ENCODE measurements at places on chromosomes 6 and 20. TPM values are rescaled to one million over a fixed set of nuclear protein-coding genes. Genes with fewer than 3 reads are reported as not detected.

The MICA gene
- 16.2 TPM for total RNA-seq

The LAMA2 gene
- 0.40 TPM for total RNA-seq

The PLEKHG1 gene
- total RNA-seq: 2.5 TPM

The MTFR2 gene
- total RNA-seq: 15.3 TPM

The ALDH5A1 gene
- total RNA-seq: 4.5 TPM

The LY6G5B gene
- 28.1 TPM for total RNA-seq

The PRDM13 gene
- not detected for total RNA-seq

The PCK1 gene
- not detected for total RNA-seq

The METTL24 gene
- total RNA-seq: not detected

The DDX43 gene
- 0.90 TPM for total RNA-seq

The FAM210B gene
- 3.6 TPM for total RNA-seq

GRCh38 chr6:25070547-25071366 lies 135.0 kb upstream of the RIPOR2 start:
- peak; percentile 93 for ATAC-seq

DNA sequence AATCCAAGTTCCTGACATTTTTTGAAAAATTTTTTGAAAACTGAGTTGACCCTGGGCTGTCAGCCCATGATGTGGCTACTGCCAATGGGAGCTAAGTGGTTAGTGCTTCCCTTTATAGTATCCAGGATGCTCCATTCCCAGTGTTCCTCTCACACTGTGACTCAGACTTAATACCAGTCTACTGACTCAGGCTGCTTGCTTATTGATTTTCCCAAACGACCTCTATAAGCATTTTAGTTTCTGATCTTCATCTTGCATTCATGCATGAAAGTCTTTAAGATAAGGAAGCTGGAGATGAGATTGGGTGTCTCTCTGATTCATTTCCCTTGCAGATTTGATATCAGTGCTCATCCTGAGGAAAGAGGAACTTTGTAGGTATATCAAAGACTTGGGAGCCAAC lies 560.0 kb downstream of the TBC1D32 start:
- no peak for ATAC-seq

DNA sequence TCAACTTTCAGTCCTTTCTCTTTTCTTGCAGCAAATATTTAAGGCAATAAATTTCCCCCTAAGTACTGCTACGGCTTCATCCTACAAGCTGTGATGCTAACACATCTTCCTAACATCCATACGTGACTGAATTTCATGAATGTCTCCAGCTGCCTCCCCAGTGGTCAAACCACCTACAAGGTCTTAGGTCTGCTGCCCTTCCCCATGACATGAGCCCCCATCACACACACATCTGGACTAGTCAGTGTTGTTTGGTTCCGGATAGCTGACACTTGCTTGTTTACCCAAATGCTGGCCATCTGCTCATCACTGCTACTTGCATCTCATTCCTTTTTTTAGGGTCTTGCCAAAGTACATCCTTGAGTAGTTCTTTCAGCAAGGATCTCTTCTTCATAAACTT lies 14.6 kb downstream of the RRBP1 start:
- ATAC-seq: no peak

DNA sequence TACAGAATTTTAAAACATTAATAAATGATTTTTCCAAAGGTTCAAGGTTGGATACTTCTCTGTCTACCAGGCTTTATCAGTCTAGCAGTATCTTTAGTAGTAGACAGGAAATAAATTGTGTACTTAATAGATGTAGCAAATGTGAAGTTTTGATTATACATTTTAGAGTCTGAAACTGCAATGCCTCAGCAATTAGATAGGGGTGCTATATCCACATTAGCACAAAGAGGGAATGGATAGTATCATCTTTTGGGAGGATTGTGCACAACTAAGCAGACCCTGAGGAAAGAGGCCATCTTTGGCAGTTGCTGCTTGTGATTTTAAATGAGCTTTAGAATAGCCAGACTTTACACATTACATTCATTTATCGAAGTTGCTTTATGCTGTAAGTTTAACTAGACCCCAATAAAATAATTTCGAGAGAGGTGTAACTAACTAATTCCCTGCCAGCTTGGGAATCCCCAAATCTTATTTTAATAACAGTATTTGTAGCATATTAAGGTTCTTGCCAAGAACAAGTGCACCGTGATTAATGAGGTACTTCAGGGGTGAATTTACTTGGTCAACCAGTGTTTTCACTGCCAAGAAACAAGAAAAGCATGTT lies 2.8 kb downstream of the KCNQ5 start:
- no peak for ATAC-seq

- no peak for ATAC-seq
Observed at GRCh38 chr20:47353692-47354463, 2.6 kb downstream of the ZMYND8 start.

GRCh38 chr20:37867289-37868195 lies 35.4 kb upstream of the VSTM2L start:
- no peak for ATAC-seq

DNA sequence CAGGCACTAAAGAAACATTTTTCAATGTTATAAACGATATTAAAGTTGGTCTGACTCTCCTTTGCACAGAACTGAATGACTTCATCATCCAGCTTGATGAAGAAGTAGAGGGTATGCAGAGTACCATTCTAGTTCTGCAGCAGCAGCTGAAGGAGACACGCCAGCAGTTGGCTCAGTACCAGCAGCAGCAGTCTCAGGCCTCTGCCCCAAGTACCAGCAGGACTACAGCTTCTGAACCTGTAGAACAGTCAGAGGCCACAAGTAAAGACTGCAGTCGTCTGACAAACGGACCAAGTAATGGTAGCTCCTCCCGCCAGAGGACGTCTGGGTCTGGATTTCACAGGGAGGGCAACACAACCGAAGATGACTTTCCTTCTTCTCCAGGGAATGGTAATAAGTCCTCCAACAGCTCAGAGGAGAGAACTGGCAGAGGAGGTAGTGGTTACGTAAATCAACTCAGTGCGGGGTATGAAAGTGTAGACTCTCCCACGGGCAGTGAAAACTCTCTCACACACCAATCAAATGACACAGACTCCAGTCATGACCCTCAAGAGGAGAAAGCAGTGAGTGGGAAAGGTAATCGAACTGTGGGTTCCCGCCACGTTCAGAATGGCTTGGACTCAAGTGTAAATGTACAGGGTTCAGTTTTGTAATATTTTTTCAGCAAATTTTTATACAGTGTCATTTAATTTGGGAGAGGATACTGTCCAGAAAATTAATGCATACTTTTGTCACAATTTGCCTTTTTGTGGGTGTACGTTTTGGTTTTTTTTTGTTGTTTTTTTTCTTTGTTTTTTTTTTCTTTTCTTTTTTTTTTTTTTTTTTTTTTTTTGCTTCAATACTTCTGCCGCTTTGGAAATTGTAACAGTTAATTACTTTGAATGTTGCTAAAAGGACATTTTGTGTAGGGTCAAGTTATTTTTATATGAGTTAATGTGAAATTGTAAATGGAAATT lies 6.6 kb upstream of the ACAT2 start:
- ATAC-seq: no peak

DNA sequence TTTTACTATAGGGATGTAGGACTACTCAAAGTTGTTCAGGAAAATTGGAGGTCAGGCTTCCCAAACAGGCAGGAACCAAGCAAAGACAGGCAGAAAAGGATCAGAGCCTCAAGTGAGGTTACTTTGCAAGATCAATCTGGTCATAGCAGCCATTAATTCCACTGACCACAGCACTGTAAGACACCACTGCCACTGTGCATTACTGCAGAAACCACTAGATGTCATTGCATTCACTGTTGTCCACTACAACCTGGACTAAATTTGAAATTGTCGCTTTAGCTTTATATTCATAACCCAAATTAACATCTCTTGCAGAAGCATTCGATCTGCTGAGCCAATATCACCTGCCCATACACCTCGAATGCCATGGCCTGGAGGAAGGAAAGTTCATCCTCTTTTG lies 126.9 kb upstream of the UFL1 start:
- ATAC-seq: no peak

- ATAC-seq: no peak
Observed at GRCh38 chr6:17491416-17492142, 98.2 kb downstream of the CAP2 start.

GRCh38 chr6:139370283-139370998 lies 4.0 kb downstream of the CITED2 start:
- ATAC-seq: no peak

DNA sequence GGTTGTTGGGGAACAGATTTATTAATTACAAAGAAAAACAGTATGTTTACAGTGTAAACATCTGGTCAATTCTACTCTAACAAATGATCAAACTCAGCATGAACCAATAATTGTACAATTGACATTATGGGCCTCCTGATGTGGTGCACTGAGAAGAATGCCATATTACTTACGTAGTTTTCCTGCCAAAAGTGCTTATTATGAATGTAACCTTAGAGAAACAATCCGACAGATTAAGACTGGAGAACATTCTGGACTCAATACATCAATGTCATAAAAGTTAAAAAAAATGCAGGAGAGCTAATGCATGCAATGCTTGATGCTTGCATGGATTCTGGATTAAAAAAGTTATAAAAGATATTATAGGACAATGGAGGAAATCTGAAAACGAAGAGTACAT lies 69.0 kb downstream of the LYRM4 start:
- ATAC-seq: no peak

DNA sequence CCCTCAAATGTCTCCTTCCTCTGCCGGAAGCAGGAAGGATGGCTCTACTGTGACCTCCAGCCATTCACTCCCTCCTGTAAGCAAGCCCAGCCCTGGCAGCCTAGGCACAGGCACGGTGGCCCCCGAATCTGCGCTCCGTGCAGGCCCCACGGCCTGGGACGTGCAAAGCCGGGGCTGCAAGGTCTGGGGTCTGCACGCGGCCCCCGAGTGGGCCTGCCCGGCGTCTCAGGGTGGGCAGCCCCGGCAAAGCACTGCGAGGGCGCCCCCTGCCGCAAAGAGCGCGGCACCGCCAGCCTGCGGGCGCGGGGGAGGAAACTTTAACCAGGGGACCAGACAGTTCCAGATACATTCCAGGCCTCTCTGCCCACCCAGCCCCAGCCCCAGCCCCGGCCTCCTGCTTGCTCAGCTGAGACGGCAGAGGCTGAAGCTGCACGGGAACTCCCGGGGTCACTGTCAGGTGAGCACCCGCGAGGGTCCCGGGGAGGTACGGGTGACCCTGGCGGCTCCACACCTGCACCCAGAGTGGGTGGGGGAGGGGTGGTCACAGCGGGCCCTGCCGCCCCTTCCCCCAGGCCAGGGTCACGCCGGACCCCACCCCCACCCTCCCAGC lies 98.8 kb downstream of the ASXL1 start:
- ATAC-seq: no peak

DNA sequence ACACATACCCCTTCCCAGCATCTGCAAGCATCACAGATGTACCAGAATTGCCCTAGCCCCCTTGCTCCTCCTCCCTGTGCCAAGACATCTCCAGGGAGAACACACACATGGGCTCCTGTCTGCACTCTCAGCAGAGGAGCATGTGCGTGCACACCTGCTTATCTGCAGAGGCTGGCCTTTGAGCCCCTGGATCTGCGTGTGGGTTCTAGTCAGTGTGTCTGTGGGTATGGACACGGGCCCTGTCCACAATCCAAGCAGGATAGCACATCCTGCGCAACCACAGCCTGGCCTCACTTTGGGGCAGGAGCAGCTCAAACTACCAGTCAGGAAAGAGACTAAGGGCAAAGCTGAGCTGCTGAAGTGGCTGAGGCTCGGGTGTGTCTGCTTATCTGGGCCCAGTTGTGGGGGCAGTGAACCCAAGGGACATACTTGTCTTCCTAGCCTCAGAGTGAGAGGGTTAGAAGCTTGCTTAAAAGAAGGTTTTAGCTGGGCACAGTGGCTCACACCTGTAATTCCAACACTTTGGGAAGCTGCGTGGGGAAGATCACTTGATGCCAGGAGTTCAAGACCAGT lies 41.0 kb downstream of the HM13 start:
- ATAC-seq: no peak

GRCh38 chr6:73984571-73985210 lies 288.7 kb downstream of the CD109 start:
- ATAC-seq: no peak

DNA sequence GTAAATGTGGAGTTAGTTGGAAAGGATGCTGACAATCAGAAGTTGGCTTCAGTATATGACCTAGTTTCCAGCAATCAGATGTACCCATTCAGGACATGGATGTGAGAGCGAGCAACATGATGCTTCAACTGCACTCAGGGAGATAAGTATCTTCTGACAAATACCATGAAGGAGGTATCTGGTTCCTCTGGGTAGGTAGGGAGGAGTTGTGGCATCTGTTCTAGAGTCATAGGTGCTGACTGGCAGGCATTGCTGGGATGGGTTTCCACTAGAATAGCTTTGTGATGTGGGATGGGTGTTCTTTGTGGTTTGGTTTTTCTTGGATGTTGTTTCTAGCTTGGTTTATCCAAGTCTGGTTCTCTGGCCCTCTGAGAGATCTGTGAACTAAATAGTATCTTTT lies 3.9 kb upstream of the REV3L start:
- ATAC-seq: peak; percentile 43

- no peak for ATAC-seq
Observed at GRCh38 chr20:1273366-1273765, 7.3 kb downstream of the SNPH start.

- peak; percentile 40 for ATAC-seq
Observed at GRCh38 chr20:38755324-38755910, 7.2 kb downstream of the ACTR5 start.

DNA sequence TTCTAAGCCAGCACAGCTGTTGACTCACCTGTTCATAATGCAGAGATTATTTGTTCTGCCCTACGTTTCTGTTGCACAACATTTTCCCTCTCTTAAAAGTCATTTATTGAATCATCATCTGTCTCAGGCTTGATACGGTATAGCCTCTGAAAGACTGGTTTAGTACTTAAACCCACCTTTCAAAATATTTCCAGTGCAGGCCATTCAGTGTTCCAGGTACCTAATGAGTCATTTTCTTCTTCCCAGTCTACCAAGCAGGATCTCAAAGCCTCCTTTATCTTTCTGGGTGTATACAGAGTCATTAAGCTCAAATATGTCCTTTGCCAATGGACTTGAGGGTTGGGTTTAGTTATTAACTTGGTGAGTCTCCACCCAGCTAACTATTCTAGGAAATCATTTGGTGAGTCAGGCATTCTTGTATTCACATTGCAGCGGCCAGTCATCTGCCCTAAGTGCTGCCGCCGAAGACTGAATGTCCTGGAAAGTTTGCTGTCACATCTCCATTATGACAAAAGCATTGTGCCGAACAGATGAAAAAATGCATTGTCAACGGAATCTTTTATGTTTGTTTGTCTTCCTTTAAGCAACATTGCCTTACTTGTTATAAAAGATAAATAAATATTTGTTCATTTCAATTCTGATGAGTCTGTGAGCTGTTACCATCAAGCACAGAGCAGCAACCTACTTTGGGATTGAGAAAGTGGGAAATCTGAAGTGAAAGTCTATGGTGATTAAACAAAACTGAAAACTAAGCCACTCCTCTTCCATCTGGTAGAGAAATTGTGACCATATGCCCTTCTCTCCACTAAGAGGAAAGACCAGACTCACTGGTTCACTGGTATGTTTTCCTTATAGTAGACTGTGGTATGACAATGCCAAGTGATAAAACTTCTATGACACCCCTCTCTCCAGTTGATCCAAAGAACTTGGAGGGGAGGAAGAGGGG lies 14.3 kb upstream of the FAM135A start:
- peak; percentile 45 for ATAC-seq

- no peak for ATAC-seq
Observed at GRCh38 chr20:17634661-17635331, 47.2 kb downstream of the RRBP1 start.

GRCh38 chr6:76592566-76592965 lies 520.1 kb upstream of the IMPG1 start:
- no peak for ATAC-seq

GRCh38 chr6:158705386-158706126 lies 55.7 kb downstream of the SYTL3 start:
- no peak for ATAC-seq

All from activated T-helper 17 cell treated with anti-CD3 and anti-CD28 coated beads, Interleukin-2, amount 50 U/mL, for 72 hours (primary cell).